T-cell (primary cell): ENCODE measurements at places on chromosomes 3 and 15.

- no peak for DNase-seq
These were observed 120.5 kb downstream of the BBX start for GRCh38 chr3:107643038-107643883.

DNA sequence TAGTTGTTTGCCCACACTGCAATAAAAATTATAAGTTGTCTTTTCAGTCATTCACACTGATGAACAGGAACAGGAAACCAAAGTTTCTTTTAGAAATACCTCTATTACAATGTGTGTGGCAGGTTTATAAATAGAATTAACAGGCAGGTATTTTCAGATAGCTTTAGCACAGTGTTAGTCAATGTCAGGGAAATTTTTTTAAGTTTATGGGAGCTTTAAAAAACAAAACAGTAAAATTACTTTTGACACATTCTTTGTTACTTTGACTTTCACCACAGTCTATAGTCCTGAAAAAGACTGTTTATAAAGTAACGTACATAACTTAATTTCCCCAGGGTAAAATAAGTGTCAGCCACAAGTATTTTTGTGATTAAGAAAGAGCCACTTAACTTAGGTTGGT, 38.1 kb downstream of the SERPINI1 start:
- no peak for DNase-seq

- DNase-seq, result no peak
These were observed 77.0 kb upstream of the PRR23C start for GRCh38 chr3:139121513-139122220.

DNA sequence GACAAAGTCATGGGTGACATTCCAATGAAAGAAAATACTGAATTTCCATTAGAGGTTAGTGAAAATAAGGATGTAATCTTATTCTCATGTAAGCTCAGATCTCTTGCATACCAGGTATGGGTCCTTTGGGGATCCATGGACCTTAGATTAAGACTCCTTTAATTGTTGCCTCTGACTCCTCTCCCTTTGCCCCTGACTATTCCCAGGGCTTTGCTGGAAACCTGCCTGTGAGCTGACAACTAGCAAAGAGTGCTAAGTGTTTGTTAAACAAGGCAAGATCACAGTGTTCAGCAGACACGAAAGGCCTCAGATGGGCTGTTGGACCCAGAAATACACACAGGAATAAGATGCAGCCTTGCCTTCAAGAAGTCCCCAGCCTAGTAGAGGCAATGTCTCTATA, 32.1 kb downstream of the ACKR2 start:
- no peak for DNase-seq

DNA sequence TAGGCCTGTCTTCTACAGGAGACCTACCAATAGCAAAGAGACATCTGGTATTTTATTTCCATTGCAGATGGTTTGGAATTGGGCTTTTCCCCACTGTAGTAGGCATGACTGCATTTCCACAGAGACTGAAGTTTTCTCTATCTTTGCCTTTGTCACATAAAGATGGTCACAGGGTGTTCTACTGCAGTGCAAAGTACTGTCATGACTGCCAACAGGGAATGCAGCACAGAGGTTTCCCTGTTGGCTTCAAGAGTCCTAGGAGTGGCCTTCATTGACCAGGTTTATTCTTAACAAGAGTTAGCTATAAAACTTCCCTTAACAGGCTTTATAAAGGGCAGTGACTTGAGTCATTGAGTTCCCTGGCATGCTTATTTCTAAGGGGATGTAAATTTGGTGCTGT, 36.8 kb upstream of the TM4SF4 start:
- no peak for DNase-seq

DNA sequence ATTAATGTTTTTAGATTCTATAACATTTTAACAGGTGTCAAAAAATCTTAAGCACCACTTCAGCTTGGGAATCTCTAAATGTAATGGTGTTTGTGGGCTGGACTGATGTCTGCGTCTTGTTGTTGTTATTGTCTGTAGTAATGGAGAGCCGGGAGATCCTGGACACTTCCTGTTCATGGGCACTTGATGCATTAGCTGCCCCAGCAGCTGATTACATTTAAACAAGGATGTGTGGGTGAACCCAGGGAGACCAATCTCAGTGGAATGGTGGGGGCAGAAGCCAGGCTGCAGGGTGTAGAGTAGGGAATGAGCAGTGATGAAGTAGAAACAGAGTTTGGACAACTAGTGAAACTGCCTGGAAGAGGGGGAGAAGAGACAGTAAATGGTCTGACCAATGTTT, 7.8 kb downstream of the CCR5AS start:
- no peak for DNase-seq

DNA sequence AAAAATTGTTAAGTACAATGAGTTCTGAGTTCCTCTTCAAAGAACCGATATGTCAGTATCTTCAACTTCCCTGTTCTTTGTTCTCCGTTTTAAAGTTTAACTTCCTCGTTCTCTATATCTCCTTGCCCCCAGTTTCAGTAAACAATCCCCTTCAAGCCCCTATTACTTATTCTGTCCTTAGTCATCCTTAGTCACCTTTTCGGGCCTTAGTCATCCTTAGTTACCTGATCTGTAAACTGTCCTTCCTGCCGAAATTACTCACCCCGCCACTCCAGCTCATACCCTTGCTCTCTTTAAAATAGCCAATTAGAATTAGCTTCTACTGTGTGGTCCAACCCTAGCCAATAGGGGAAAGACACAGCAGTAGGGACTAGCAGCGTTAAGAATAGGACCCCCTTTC, 1165.6 kb downstream of the NSUN3 start:
- DNase-seq, result no peak

DNA sequence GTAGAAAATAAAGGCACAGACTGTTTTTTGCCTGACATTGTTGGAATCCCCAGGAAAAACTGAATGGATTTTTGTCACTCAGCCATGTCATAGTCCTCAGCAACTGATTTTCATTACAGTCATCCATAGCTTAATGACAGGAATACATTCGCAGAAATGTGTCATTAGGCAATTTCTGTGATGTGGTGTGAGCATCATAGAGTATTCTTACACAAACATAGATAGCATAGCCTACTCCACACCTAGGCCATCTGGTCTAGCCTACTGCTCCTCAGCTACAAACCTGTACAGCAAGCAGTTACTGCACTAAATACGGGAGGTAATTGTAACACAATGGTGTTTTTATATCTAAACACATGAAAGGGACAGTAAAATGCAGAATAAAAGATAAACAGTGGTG, 34.4 kb upstream of the FBN1 start:
- DNase-seq, result no peak

DNA sequence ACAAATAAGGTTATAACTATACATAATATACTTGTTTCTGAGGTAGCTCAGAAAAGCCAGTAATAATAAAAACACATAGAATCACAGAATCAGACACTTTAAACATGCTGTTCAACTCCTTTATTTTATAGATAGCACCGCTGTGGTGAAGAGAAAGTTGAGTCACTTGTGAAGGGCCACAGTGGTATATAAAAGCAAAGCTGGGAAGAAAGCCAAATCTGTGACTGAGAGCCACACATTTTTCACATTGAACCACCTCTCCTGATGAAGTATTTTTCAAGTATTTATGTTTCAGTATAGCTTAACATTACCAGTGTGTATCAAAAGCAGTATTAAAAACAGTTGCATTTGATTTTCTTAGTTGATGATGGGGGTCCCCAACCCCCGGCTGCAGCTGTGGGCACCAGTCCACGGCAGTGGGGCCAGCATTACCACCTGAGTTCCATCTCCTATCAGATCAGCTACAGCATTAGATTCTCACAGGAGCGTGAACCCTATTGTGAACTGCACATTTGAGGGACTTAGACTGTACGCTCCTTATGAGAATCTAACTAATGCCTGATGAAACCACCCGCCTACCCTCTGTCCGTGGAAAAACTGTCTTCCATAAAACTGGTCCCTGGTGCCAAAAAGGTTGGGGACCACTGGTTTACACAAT, 46.2 kb downstream of the TBL1XR1 start:
- no peak for DNase-seq

DNA sequence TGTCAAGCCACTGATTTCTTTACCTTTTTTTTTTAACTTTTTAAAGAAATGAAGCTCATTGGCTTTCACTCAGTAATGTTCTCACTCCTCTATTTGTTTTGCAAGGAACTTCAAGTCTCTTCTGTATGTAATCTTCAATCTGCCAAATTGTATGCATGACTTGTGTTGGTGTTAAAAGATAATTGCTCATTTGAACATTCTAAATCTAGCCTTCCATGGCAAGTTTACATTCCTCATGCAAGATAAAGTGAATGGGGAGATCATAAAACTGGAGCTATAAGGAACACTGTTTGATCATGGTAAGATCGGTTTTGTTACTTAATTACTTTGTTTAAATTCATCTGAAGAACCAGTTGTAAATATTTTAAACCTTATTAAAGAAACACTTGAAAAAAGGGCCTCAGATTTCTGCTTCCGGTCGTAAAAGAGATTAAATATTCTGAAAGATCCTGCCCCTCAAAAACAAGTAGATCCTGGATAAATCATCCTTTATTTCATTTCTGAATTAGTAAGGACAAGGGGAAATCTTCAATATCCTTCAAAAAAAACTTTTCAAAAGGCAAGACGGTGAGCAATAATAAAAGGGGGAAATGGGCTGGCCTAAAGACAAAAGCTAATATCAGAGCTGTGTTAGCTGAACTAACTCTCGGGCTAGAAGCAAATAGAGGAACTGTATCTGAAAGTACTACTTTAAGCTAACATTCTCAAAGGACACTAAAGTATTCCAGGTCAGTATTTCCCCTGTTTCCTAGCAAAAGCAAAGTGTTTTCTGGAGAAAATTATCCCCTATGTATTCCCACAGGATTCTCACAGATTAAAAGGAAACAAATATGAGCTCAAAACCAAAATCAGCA, 107.0 kb upstream of the ATP11B start:
- DNase-seq, result no peak

DNA sequence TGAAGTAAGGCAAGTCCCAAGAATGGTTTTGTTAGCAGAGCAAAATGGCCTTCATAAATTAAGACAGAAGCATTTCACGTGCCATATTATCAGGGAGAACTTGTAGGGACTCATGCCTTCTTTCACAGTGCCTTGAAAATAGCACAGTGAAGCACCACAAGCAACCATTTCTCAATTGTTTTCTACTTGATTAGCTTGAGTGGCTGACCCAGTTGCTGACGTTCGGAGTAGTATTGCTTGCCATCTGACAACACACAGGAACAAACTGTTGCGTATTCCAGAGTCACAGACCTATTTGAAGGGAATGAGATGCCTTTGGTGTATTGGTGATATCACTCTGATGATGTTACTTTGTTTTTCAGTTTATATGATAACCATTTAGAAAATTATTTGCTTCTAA, 3.0 kb upstream of the C3orf52 start:
- DNase-seq, result no peak

GRCh38 chr15:45804028-45804427, 169.2 kb downstream of the SQOR start:
- no peak for DNase-seq

GRCh38 chr3:156742401-156742800, 68.0 kb downstream of the TIPARP start:
- no peak for DNase-seq

GRCh38 chr3:126746395-126747177, 42.5 kb downstream of the CHCHD6 start:
- no peak for DNase-seq

- DNase-seq, result no peak
These were observed 59.1 kb upstream of the TLE3 start for GRCh38 chr15:70156671-70157271.

DNA sequence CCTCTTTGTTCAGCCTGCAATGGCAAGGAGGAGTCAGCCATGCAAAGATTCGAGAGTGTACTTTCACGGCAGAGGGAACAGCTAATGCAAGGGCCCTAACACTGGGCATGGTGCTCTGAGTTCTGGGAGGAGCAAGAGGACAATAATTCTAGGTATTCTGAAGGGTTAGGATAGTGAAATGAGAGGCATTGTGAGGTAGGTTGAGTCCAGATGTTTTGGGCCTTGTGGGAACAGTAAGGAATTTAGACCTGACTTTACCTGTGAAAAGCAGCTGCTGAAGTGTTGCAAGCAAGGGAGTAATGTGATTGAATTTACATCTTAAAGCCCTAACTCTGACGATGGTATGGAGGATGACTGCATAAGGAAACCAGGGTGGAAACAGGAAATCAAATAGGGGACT, 211.6 kb downstream of the CNTN3 start:
- DNase-seq, result no peak

DNA sequence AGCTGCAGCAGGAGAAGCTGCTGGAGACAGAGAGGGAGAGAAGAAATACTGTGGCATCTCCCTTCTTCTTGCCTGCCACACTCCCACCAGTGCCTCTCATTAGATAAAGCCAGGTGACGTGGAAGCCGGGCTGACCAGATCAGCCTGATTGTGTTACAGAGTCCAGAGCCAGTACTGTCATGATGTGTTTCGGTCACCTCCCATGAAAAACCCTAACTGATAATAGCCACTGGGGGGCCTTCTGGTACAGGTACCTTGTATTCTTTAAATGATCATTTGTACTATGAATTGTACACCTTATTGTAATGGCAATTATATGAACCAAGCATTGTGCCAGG, 125.8 kb upstream of the TMEM108 start:
- no peak for DNase-seq

DNA sequence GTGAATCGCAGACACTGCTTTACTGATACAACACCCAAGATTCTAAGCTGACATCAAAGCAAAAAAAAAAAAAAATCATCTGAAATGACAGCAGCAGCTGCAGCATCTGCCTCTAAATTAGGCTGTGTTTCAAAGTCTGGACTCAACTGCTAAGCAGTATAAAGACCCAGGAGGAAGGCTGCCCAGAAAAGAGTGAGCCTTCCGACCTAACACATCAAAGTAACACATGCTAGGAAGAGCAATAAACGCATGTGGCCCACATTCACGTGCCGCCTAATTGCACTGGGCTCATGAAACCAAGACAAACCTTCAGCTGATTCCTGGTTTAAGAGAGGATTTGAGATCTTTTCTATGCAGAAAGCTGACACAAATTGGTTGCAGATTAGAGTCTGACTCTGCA, 317.1 kb downstream of the ZIC4 start:
- DNase-seq, result no peak

GRCh38 chr3:177474652-177475355, 277.5 kb upstream of the TBL1XR1 start:
- DNase-seq, result no peak

DNA sequence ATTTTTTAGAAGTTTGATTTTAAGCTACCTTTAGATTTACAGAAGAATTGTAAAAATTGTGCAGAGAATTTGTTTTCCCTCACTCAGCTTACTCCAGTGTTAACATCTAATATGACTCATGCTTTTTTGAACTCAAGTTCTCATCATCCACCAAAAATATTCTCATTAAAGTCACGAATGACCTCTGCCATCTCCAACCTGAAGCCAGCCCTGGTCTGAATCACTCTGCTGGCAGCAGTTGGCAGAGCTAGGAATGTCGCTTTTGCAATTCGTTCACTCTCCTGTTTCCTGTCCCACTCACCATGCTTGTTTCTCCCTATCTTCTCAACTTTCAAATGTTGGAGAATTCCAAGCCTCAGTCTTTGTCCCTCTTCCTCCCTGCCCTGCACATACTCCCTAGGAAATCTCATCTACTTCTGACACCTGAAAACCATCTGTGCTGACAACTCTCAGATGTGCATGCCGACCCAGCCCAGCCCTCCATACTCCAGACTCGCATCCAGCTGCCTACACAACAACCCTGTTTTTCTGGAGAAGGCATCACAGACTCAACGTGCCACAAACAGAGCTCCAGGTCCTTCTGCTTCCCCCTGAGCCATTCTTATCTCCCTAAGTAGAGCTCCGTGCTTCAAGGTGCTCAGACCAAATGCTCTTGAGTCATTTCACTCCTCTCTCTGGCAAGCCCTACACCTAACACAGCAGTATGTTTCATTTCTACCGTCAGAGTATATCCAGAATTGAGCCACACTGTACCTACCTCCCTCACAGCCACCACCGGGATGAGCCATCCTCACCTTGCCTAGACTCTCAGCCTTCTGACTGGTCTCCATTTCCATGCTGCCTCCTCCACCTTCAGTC, 24.9 kb downstream of the PRR23E start:
- no peak for DNase-seq

GRCh38 chr3:66299891-66300290, 79.1 kb downstream of the SLC25A26 start:
- DNase-seq, result no peak
